ENCODE measurements at places on chromosomes 4 and X. TPM values are rescaled to one million over a fixed set of nuclear protein-coding genes. Genes with fewer than 3 reads are reported as not detected.

STARD8 gene
- 0.34 TPM for total RNA-seq

GRCh38 chr4:3406021-3406420 lies 35.7 kb upstream of the HGFAC start:
- no peak for DNase-seq

ARR3 gene
- total RNA-seq = not detected

GRCh38 chr4:34850968-34851367 lies 1393.3 kb downstream of the ARAP2 start:
- no peak for DNase-seq

DNA sequence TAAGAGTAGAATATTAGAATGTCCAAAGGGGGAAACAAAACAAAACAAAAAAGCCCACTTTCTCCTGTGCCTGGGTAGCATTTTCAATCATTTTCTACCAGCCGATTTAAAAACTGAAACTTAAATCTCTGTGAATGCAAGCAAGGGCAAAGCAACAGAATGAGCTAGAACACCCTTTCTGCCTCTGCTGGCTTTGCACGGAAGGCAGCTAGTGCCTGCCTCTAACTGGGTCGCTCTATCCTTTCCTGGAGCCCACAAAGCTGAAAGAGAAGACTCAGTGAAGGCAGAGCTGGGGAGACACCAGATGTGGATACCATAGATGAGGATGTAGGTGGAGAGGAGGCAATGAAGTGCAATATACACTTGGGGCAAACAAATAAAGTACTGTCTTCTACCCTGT lies 248.9 kb upstream of the TTC29 start:
- DNase-seq = no peak

- DNase-seq = peak; percentile 92
Measured at GRCh38 chr4:162162672-162163071, 1.1 kb downstream of the FSTL5 start.

- DNase-seq = no peak
Measured at GRCh38 chr4:121485190-121485804, 104.5 kb upstream of the QRFPR start.

DNA sequence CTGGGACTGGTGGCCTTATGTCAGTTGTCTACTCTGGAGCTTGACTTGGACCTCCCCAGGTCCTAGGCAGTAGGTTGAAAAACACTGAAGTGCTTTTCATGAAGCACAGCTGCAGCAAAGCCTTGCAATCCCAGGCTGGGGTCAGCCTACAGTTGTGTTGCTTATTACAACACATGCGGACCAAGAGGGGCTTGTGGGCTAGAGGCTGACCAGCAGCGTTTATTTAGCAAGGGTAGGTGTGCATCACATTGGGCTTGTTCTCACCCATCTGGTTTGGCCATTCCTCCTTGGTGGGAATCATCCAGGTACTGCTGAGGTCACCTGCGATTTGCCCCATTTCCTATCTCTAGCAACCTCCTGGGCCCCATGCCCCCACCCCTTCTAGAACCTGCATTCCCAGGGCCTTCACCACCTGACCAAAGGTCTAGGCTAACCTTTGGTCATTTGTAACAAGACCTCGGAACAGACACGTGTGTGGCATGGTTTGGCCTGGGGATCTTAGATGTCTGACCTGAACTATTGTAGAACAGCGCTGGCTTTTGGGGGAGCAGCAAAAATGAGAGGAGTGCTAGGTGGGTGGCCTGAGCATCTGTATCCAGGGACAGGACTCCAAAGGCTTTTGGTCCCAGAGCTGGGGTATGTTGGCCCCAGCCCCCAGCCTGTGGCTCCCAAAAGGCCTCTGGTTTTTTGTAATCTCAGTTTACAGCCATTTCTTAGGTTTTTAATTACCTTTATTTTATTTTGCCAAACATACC lies 3.0 kb downstream of the RPL10 start:
- peak; percentile 39 for DNase-seq

GRCh38 chr4:41024556-41025491 lies 189.5 kb downstream of the APBB2 start:
- no peak for DNase-seq

DGAT2L6 gene
- total RNA-seq = 0.13 TPM

FGB gene
- not detected for total RNA-seq

GRCh38 chr4:126361287-126361686 lies 1046.5 kb downstream of the FAT4 start:
- DNase-seq = no peak

CXCL11 gene
- 0.26 TPM for total RNA-seq

- peak; percentile 22 for DNase-seq
Measured at GRCh38 chrX:39487166-39487968, 610.4 kb downstream of the BCOR start.

TMEM31 gene
- not detected for total RNA-seq

- peak; percentile 50 for DNase-seq
Measured at GRCh38 chrX:52217494-52218160, 32.9 kb downstream of the MAGED4 start.

DNA sequence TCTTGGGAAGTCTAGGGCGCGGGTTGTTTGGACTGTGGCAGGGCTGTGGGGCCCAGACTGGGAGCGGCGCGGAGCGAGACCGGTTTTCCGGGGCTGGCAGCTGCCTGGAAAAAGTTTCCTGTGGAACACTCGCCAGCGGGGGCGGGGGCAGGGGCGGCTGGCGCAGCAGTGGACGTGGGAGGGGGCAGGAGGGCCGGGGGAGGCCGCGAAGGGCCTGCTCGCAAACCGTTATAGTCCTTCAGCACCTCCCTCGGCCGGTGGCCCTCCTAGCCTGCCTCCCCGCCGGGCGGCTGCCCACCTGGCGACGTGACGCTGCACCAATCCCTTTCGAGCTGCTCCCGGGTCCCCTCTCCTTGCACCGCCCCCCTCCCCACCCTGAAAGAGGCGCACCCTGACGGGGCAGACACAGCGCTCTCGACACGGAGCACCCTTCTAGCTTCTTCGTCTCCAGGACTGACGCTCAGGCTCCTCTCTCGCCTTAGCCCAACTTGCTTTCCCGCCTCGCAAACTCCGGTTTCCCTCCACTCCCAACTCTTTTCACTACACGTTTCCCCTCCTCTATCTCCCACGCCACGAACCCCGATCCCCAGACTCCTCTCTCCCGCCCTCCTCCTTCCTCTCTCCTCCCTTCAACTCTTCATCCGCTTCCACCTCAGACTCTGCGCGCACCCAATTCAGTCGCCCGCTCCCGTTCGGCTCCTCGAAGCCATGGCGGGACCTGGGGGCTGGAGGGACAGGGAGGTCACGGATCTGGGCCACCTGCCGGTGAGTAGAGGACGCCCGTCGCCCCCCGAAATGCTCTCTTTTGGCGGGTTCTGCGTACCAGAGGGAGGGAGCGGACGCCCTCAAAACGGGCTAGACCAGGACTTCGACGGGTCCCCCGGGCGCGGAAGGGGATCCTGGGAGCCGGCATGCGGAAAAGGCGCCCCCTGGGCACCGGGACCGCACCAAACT lies at the start of gene NRK:
Gene NRK, plus strand, starts transcription at position 402 of the 954 bp plus-strand sequence. Its CDS starts 307 bp downstream, at position 709.
- DNase-seq = no peak

GRCh38 chrX:45980726-45981125 lies 564.5 kb downstream of the ZNF674 start:
- no peak for DNase-seq

DNA sequence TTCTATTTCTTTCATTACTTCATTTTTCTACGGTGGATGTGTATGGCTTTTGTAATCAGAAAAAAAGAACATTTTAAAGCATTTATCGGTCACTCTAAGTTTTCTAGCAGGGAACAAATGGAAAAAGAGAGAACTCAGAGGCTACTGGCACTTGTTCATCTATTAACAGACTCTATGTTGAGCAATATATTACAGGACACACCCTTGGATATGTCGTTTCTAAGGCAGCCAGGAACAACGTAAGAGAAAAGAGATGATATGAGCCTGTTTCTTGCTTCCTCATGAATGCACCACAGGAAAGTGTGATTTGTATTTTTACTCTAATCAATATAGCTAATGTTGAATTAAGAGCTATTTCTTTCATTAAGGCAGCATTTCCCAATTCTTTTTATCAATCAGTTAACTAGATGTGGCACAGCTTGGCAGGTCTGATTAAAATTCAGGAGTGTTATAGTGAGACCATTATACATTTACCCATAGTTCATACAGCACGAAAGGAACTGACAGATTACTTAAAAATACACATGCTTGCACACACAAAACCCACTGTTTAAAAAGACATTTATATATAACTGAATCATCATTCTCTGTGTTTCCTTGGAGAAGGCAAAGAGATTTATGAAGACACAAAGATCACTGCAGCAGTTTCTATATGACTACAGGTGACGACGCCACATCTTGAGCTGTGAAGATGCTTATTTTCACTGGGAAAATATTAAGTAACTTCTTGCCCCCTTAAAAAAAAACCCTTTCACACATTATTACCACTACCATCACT lies 13.0 kb downstream of the RAB9B start:
- no peak for DNase-seq

DNA sequence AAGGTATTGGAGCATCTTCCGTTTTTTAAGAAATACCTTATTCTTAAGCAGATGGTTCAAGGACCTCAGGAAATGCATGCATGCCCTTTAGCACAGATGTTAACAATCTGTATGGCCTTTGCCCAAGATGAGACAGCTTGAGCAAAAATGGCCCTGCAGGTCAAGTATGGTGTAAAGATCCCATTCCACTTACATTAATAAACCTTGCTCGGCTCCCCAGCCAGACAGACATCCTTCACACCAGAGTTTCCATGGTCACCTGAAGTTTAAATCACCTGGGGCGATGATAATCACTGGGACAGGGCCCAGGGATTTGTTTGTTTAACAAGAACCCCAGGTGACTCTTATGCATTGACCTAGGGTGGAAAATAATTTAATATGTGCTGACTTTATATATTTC lies 287.0 kb upstream of the NOCT start:
- no peak for DNase-seq

DNA sequence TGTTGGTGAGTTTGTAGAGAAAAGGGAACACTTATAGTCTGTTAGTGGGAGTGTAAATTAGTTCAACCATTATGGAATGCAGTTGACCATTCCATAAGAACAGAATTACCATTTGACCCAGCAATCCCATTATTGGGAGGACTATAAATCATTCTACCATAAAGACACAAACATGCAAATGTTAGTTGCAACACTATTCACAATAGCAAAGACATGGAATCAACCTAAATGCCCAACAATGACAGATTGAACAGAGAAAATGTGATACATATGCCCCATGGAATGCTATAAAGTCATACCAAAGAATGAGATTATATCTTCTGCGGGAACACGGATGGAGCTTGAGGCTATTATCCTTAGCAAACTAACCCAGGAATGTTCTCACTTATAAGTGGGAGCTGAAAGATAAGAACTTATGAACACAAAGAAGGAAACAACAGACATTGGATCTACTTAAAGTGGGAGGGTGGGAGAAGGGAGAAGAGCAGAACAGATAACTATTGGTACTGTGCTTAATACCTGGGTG lies 1819.2 kb upstream of the ADGRL3 start:
- no peak for DNase-seq

DNA sequence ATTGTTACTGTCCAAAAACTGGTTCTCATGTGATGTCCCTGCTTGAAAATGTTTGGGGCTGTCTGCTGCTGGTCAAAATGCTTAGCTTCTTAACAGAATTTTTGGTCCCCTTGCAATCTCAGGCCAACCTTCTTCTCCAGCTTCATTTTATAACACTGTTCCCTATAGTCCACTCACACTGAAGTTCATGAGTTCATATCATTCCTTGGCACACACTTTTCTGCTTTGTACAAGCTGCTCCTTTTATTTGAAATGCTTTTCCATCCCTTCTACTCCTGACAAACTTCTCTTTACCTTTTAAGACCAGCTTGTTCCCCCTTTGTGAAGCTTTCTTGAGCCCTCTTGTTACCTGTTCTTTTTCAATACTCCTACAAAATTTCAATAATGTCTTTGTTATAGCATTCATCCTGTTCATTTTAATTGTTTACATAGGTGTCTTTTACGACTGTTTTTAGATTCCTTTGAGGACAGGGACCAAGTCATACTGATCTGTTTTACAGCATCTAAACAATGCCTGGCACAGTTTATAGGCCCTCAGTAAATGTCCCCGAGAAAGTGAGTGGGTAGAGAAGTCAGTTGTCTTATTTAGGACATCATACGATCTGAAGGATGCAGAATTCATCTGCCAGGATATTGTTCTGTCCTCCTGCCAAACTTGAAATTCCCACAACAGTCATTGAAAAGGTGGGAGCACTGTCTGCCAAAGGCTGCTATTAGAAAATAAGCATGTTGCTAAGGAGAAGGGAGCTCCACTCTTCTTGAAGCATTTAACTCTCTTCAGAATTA lies 134.4 kb upstream of the BMPR1B start:
- DNase-seq = no peak

LRIT3 gene
- total RNA-seq = not detected

DNA sequence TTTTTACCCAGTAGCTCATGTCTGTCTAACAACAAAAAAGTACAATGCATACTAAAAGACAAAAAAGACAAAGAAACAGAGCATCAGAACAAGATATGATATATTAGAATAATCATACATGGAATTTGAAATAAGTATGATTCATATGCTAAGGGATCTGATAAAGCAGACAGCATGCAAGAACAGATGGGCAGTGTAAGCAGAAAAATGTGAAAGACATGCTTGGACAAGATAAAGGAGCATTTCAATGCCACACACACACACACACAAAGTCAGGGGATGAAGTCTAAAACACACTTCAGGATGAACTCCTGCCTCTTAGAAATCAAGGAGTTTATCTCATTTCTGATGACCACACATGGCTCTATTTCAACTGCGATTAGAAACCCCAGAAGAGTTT lies 649.6 kb upstream of the NDST4 start:
- DNase-seq = no peak

DNA sequence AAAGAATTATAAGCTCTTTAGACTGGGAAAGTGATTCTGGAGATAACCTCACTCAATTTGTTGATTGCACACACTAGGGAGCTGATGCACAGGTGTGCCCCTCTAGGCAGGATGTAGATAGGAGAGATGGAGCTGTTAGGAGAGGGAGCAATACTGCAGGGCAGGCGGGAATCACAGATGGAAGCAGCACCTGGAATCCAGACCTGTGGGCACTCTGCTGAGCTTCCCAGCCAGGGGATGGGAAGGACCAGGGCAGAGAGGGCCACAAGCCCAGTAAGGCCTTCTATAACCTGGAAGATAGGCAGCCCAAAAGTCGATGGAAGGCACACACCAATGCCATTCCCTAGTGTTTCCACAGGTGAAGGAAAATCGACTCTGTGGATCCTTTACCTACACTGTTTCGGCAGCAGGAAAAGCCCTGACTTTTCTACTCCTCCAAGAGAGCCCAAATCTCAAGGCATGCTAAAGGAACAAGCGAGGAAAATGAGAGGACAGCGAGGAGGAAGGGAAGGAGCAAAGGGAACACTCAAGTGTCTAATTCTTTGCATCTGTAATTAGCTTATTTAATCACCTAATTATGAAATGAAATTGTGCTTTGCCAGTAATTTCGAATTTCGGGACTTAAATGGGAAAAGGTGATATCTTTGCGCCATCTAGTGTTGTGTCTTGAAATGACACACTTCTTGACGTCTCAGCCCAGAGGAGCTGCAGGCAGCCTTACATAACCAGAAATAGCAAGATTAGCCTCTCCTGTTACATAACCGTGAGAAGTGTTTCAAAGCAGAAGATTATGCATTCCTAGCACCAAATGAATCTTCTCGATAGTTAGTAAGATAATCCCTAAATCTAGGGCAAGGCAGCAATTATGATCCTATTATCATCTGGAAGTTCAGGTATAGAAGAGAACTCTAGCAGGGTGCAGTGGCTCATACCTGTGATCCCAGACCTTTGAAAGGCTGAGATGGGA lies 31.0 kb upstream of the TLR3 start:
- DNase-seq = peak; percentile 82

WAS gene
- total RNA-seq = 0.42 TPM

BEX3 gene
- 278 TPM for total RNA-seq

DCAF12L1 gene
- not detected for total RNA-seq

REPS2 gene
- 1.6 TPM for total RNA-seq

- DNase-seq = peak; percentile 76
Measured at GRCh38 chr4:57102050-57102624, 8.0 kb downstream of the IGFBP7 start.

All from SK-MEL-5 (cell line).